ENCODE measurements at places on chromosomes 7 and 10. TPM values are rescaled to one million over a fixed set of nuclear protein-coding genes. Genes with fewer than 3 reads are reported as not detected.

The PLA2G12B gene
- not detected for total RNA-seq

- H3K36me3 ChIP-seq = no peaks in the 10 kb centered on the region
- H3K4me1 ChIP-seq = no peaks in the 10 kb centered on the region
- no peak overlapping the region for H3K4me3 ChIP-seq
- DNase-seq = peak; percentile 35
These were observed 186.6 kb upstream of the LYZL1 start for GRCh38 chr10:29102233-29102632.

DNA sequence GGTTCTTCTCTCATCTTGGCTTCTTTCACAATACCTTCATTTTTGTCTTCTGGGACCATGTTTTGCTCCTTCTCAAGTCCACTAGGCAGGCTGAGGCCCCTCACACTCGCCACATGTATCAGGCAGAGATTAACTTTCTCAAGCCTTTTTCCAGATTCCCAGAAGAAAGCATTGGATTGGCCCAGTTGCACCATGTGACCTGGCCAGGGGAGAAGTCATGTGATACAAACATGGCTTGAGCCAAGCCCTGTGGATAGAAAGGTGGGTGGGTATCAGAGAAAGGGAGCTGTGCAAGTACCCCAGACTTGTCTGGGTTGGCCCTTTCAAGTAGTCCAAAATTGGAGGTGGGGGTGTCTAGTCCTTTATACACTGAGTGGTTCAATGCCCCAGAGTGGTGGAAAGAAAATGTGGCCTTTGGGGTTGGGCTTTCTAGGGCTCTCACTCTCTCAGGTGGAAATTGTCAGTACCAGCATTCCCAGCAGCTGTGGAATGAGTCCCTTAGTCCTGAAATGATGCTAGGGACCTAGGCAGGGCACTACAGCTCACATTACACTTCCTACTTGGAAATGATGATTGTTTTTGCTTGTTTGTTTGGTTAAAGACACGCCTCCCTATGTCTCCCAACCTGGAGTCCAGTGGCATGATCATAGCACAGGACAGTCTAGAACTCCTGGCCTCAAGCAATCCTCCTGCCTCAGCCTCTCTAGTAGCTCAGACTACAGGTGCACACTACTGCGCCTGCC is 36.9 kb upstream of the C10orf67 start:
- no peak overlapping the region for H3K27ac ChIP-seq
- H3K4me3 ChIP-seq = no peak overlapping the region
- no peaks in the 10 kb centered on the region for H3K27me3 ChIP-seq
- no peak for DNase-seq
- H3K4me1 ChIP-seq = no peaks in the 10 kb centered on the region

The OR2A1 gene
- total RNA-seq = not detected

DNA sequence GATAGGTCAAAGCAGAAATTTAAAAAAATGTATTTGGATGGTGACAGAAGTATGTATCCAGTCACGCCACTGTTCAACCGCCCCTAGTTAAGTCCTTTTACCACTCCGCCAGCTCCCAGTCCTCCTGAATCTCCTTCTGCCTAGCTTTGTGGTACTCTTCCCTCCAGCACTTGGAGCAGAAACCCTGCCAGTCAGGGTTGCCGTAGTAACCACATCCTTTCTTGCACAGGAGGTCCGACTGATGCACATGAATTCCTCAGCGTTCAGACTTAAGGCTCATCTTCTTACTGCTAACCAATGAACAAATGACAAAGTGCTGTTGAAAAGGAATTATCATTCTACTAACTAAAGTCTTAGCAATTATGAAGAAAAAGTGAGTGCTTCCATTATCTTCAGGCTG is 175.3 kb upstream of the KCTD7 start:
- H3K27ac ChIP-seq = no peak overlapping the region
- no peak for DNase-seq
- H3K27me3 ChIP-seq = no peaks in the 10 kb centered on the region

DNA sequence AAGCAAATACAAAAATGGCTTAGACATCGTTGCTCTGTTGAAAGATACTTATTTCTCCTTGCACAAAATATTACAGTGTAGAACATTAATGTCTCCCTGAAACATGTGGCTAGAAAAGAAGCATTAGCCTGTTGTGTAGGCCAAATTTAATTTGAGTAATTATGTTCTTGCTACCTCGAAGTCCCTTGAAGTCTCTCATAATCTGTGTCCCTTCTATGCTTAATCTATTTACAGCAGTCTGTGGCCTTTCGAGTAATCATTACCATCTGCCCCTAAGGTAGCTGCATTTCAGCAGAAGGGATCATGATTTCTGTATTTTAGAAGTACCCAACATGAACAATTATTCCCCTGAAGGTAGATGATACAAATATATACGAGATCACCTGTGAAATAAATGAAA is 615.2 kb downstream of the GRM8 start:
- H3K36me3 ChIP-seq = no peaks in the 10 kb centered on the region
- H3K27ac ChIP-seq = no peak overlapping the region
- DNase-seq = no peak
- no peaks in the 10 kb centered on the region for H3K4me1 ChIP-seq
- no peaks in the 10 kb centered on the region for H3K27me3 ChIP-seq

DNA sequence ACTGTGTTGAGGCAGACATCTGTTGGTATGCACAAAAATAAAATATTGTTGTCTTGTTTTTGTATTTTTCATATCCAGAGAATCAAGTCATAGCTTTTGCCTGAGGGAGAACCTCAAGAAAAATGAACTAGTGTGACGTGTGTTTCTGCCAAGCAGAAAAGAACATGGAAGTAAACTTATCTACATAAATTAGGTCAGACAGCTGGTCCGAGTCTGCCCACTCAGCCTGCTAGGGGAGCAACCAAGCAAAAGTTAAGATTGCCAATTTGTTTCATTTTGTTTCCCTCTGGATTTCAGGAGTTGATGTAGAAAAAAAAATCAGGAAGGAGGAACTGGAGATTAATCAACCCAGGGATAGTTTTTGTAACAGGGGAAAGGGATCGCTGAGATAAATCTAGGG is 572.4 kb upstream of the LRRTM3 start:
- H3K27me3 ChIP-seq = no peaks in the 10 kb centered on the region
- no peak overlapping the region for H3K4me3 ChIP-seq
- DNase-seq = no peak
- H3K4me1 ChIP-seq = no peaks in the 10 kb centered on the region
- no peaks in the 10 kb centered on the region for H3K36me3 ChIP-seq
- no peak overlapping the region for H3K27ac ChIP-seq
